ENCODE measurements at places on chromosomes 3 and 15.
A peak's percentile ranks its signal among the peaks of the same experiment; 100 is the strongest.

- DNase-seq, result no peak
These were observed 17.8 kb downstream of the SUMF1 start for GRCh38 chr3:4449043-4449805.

GRCh38 chr3:171490901-171491300 lies 30.7 kb upstream of the TNIK start:
- no peak for DNase-seq

DNA sequence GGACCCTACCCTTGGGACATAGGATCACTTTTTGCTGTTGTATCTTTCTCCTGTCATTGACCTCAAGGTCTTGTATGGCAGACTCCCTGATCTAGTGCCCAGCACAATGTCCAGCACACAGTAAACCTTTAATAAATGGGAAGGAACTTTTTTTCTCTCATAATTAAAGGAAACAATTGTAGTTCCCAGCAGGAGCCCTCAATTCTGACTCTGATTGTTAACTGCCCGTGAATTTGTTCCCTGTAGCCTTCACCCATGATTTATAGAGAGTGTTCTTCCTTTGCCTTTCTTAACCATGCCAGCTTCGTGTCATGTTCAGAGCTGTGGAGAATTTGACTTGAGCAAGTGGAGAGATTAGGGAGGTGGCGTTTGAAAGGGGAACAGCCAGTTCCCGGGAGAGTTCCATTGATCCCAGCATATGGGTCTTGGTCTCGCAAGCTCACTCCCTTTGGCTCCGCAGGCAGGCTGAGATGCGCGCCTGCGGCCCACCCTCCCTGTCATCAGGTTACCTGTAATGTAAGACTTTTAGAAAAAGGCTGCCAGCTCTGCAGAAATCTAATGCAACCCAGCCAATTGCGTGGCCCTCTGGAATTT lies 182.6 kb downstream of the TP63 start:
- DNase-seq, result no peak

GRCh38 chr3:137866933-137867332 lies 102.8 kb downstream of the SOX14 start:
- DNase-seq, result no peak

DNA sequence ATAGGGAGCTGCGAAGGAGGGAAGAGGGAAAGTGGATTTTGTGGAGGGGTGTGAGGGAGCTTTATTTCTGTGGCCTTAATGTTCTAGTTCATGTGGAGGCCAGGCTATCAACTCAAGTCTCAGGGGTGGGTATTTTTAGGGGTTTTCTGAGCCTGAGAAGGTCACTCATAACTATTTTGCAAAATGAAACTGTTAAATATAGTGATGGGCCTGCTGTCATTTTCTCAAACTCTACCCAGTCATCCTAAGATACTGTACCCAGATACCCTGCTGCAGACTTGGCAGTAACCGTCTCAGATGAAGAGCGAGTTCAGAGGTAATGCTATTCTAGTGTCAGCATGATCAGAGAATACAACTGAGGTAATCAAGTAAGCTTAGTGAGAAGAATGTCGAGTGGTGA lies 545.0 kb upstream of the TBL1XR1 start:
- no peak for DNase-seq

DNA sequence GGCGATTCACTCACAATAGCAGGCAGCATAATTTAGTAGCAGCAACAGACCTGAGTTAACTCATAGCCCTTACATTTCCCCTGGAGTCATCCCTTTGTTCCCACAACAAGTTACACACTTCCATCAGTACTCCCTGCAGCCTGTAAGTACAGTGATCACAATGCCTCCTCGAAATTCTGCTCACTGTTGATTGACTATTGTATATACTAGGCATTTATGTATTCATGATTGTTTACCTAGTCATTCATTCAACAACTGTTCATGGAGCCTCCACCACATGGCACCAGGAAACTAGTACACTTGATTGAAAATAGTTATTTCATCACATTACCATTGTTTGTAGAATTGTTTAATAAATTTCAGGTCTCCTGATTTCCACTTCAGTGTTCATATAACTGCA lies 71.4 kb upstream of the P3H2 start:
- DNase-seq, result no peak

DNA sequence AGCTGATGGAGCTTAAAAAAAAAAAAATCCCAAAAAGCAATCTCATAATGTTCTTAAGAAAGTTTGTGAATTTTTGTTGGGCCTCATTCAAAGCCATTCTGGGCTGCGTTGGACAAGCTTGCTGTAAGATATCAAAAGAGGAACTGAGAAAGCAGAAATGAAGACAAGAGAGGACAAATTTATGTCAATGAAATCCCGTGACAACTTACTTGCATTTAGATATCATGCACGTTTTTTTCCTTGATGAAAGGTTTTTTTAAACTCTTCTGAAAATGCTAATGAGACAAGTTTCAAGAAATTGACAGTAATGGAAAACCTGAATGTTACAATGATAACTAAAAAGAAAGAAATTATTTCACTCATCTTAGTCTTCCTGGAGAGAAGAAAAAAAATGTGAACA lies 662.9 kb downstream of the SQOR start:
- no peak for DNase-seq

- no peak for DNase-seq
These were observed 9.4 kb downstream of the SPTBN5 start for GRCh38 chr15:41884458-41884857.

GRCh38 chr15:76787273-76787672 lies 117.9 kb downstream of the SCAPER start:
- DNase-seq, result no peak

DNA sequence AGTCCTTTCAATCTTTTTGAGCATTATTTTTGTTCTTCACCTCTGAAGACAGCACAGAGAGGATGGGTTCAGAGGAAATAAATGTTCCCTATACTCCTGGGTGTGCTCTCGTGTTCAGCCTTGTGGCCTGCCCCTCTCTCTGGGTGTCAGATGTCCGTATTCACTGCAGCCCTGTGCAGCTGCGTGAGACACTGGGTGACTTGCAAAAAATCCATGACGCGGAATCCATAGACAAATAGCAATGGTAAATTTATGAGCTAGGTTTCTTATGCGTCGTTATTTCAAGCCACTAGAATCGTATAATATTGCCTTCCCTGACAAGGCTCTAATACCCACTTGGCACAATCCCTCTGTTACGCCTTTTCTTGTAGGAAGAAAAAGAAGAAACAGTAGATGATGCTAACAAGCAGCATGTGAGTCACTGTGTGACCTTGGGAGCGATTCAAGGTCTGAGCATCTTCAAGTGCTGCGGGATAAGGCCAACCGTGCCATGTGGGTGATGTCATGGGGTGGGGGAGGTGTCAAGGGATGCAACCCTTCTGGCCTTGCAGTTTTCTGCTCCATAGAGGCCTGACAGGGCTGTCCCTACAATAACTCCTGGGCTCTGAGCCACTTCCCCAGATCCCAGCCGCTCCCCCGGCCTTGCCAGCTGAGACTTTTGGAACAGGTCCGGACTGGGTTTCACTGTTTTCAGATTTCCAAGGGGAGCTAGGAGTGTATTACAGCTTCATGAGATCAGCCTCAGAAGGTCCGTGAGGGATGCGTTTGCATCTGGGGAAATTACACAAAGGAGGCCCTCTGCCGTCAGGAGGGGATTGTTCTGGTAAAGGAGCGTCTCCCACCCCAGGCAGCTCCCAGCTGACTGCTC lies 47.6 kb upstream of the POMGNT2 start:
- DNase-seq, result no peak

GRCh38 chr3:39149059-39149455 lies 4.3 kb downstream of the CSRNP1 start:
- peak; percentile 59 for DNase-seq

GRCh38 chr3:123379041-123379830 lies 69.7 kb downstream of the ADCY5 start:
- DNase-seq, result no peak

- DNase-seq, result peak; percentile 63
These were observed 764 bp downstream of the UACA start for GRCh38 chr15:70762469-70763119.

DNA sequence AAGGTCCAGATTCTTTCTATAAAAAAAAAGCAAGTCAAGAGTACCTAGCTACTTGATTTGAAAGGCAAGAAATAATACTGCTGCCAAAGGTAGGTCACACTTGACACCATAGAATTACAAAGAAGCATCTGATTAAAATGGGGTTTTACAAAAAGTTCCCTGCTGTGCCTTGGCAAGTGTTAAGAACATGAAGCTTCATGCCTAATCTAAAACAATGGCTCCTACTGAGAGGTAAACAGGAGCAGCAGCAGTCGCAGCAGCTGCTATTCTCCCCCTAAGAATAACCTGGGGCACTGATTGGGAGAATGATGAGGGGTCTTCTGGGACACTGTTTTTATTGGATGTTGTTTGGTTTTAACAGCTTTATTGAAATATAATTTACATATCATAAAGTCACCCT lies 14.1 kb downstream of the UBP1 start:
- no peak for DNase-seq

GRCh38 chr15:67065531-67066005 lies at the start of gene SMAD3:
Gene SMAD3, plus strand, starts transcription at chr15:67065602. Its CDS starts 553 bp downstream, at chr15:67066155.
- peak; percentile 95 for DNase-seq

GRCh38 chr3:114362815-114363214 lies 69.0 kb downstream of the TIGIT start:
- DNase-seq, result no peak

GRCh38 chr3:98449606-98450193 lies 13.3 kb upstream of the OR5K1 start:
- DNase-seq, result no peak

- DNase-seq, result no peak
These were observed 545.5 kb upstream of the MDFIC2 start for GRCh38 chr3:70857916-70858315.

DNA sequence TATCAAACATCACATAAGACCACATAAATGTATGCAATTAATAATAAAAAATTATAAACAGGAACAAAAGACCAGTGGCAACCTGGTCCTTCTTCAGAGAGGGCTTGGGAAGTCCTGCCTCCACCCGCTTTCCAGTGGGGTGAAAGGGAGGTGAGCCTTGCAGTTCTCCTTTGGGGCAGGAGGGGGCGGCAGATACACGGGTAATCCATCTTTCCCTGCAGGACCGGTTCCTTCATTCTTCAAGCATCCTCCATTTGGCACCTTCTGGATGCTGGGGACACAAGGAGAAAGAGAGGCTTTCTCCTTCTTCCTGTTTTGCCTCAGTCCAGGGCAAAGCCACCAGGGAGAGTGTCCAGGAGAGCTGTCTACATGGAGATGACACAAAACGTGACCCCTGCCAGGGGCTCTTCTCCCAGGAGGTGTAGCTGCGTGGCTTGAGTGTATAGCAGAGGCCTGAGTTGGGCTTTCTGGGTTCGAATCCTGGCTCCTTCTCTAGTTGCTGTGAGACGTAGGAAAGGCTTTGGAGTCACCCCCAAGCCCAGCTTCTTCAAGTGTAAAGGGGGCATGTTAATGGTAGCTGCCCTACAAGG lies 23.2 kb downstream of the RPLP1 start:
- peak; percentile 92 for DNase-seq

GRCh38 chr15:34018021-34018645 lies 20.9 kb downstream of the AVEN start:
- peak; percentile 87 for DNase-seq

DNA sequence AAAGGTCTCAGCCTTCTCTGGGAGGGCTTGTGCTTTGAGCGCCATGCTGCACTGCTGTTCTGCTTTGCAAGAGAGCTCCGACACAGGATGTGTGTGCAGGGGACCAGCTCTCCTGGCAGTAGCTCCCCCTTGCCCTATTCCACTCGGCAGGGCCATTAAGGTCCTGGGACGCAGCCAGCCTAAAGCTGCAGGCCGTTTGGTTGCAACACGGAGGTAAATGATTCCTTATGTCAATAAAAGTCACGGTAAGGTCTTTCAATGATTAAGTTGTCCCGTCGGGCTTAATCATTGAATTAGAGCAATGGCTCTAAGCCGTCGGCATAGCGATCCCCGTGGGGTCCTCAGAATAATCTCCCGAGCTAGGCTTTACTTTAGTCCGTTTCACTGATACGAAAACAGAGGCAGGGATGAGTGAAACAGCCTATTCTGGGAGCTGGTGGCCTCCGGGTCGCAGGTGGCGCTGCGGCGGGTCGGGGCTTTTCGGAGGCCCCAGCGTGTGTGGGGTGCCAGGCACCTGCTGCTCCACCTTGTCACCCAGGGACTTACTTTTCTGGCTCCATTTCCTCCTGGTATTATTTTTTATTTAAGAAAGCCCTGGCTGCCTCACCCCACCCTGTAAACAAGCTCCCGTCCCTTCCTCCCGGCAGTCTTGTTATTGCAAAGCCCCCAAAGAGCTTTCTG lies 525.2 kb downstream of the OCA2 start:
- no peak for DNase-seq

GRCh38 chr3:32778389-32778788 lies 39.4 kb upstream of the TRIM71 start:
- peak; percentile 61 for DNase-seq

DNA sequence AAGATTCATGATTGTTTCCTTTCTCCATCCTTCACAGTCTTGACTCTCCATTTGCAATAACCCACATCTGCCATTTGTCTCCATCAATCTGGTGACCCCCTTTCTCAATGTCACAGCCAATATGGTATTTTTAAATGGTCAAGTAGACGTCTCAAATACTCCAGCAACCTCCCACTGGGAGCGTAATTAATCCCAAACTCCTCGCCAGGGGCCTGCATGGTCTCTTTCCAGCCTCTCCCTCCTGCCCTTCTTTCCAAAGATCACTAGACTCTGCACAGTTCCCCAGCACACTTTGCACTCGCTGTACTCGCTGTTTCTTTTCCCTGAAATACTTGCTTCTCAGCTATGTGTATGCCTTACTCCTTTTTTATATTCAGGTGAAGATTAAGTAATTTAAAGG lies 115.3 kb downstream of the PLCH1 start:
- DNase-seq, result no peak

GRCh38 chr3:159711560-159712333 lies 276.9 kb upstream of the IL12A start:
- DNase-seq, result no peak

DNA sequence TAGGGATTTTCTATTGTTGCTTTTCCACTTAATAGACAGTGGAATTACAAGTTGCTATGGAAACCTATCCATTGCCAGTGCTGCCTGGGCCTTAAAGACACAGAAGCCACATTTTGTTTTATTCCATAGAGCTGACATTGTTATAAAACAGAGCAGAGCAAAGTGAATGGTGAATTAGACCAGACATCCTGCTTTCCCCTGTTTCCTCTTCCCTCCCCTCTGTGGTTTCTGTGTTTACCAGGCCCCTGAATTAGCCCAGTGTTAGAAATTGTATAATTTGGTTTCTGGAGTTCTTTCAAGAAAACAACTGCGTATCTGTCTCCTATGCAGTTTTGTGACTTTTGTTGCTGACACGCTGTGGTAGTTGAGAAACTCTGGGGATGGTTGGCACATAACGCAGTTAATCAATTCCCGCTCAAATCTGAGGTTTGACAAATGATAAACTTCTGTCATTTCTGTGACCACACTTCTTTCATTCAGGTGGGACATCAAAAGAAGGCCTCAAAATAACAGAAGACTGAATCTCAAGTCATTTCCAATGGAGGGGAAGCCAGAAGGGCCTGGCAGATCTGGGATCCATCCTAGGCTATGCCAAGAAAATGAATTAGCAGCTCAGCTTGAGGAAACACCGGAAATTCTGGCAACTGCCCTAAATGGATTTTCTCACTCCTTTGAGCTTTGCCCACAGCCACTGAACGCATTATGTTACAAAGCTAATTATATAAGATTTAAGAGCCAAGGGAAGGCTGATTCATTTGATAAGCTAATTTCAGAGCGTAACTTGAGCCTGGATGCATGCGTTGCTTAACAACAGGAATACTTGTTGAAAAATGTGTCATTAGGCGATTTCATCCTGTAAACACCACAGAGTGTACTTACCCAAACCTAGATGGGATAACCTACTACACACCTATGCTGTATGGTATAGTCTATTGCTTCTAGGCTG lies 46.9 kb downstream of the NR1D2 start:
- DNase-seq, result no peak

- DNase-seq, result no peak
These were observed 632 bp downstream of the CTSH start for GRCh38 chr15:78944202-78944625.

- DNase-seq, result peak; percentile 89
These were observed 22.0 kb downstream of the RAB27A start for GRCh38 chr15:55267401-55268175.
